PC-9 (cell line): ENCODE measurements at places on chromosomes 1 and 21.

DNA sequence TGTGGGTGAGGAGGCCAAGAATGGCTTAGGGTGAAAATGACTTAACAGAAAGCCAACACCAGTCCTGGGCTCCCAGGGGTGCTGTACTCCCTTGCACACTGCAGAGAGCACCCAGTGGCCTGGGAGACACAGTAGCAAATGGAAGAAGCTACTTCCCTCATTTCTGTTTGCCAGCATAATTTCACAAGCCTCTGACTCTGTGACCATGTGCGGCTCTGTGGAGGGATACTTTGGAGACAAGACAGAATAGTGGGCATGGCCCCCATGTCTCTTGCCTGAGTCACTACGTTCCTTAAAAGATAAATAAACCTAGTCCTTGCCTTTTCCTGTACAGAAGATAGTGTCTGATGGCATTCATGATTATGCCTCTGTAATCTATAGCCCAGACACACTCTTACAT is 38.1 kb downstream of the TRIM62 start:
- DNase-seq = no peak

GRCh38 chr1:22224091-22224490 is 81.2 kb upstream of the WNT4 start:
- DNase-seq = no peak

DNA sequence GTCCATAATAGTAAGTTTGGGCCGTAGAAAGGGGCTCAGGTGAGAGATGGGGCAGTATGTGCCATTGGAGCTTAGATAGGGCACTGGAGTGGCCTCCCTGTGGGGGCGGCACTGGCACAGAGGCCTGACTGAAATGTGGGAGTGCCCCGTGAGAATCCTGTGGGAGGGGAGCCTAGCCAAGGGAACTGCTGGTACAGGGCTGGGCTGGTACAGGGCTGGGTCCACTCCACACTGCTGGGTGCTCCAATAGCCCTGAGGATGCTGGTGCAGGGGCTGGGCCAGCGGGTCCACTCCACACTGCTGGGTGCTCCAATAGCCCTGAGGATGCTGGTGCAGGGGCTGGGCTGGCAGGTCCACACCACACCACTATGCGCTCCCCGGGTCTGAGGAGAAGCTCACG is 44.8 kb upstream of the PWP2 start:
- no peak for DNase-seq

GRCh38 chr1:64405833-64406232 is 64.1 kb upstream of the CACHD1 start:
- no peak for DNase-seq

- DNase-seq = no peak
Observed at GRCh38 chr1:157965584-157965983, 27.9 kb upstream of the KIRREL1 start.

- DNase-seq = no peak
Observed at GRCh38 chr1:203038217-203038741, 12.0 kb downstream of the PPFIA4 start.

DNA sequence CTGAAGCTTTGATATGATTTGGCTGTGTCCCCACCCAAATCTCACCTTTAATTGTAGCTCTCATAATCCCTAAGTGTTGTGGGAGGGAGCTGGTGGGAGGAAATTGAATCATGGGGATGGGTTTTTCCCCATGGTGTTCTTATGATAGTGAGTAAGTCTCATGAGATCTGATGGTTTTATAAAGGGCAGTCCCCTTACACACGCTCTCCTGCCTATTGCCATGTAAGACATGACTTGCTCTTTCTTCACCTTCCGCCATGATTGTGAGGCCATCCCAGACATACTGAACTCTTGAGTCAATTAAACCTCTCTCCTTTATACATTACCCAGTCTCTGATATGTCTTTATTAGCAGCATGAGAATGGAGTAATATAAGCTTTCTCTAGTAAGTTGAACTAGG is 261.9 kb downstream of the HLX start:
- DNase-seq = no peak

DNA sequence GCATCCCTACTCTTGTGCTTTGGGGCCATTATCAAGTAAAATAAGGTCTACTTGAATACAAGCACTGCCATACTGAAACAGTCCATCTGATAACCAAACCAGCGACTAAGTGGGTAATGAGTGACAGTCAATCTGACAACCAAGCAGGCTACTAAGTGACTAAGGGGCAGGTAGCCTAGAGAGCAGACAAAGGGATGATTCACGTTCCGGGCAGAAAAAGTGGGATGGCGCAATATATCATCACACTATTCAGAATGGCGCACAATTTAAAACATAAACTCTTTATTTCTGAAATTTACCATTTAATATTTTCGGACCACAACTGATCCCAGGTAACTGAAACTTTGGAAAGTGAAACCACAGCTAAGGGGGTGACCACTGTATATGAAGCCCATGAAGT is 17.7 kb downstream of the NGF start:
- DNase-seq = peak; percentile 87

DNA sequence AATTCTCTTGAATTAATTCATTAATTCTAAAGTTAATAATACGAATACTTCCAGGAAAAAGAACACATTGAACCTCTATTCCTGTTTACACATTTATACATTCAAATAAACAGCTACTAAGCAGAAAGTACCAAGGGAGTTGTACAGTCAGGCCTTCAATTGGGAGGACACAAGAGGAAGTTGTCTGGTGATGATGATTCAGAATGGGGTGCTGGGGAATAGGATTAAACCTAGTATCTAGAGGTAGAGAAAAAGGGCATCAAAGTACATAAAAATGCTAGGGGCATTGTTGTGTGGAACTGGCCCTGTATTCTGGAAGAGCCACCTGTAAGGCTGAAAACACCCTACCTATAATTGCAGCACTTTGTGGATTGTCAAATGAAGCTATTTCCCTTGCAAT is 71.7 kb upstream of the MROH9 start:
- DNase-seq = no peak

DNA sequence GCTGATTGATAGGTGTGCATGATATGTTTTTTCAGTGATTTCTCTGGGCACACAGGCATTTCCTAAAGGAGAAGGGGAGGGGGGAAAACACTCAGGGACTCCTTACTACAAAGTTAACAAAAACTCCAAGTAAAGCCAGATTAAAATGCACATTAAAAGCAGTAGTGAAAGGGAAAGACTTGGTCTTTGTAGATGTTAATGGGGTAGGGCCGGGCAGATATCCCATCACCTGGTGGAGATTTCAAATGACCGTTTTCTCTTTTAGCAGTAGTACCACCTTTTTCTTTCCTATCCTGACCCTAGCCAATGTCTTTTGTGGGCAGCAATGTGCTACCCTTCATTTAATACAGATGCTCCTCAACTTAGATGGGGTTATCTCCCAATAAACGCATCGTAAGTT is 32.5 kb downstream of the RTCA start:
- DNase-seq = no peak

GRCh38 chr1:33408093-33408436 is 22.8 kb downstream of the PHC2 start:
- no peak for DNase-seq
